NCI-H69 (cell line): ENCODE measurements at places on chromosomes 3 and 15.
A peak's percentile ranks its signal among the peaks of the same experiment; 100 is the strongest.

DNA sequence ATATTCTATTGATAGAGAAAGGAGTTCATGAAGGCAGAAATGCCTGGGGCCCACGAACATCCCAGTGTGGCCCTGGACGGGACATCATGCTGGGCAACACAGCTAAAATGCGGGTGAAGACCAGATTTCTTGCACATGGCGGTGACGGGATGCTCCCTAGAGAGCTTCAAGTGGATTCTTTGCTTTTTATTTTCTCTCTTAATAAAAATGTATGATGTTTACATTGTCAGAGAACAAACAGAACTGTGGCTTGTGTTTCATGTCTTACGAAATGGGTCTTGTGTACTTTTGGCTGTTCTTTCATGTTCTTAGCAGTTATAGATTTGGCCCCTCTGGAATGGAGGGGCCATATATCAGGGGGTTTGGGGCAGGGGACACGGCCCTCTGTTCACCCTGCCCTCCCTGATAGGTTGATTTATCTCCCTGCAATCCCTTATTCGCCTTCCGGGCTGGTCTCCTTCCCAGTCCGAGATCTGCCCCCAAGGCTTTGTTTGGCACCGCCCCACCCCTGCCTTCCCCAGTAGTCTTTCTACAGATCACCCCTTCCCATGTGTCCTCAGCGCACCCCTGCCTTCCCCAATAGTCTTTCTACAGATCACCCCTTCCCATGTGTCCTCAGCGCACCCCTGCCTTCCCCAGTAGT lies 68.7 kb upstream of the CGNL1 start:
- DNase-seq: peak; percentile 45

DNA sequence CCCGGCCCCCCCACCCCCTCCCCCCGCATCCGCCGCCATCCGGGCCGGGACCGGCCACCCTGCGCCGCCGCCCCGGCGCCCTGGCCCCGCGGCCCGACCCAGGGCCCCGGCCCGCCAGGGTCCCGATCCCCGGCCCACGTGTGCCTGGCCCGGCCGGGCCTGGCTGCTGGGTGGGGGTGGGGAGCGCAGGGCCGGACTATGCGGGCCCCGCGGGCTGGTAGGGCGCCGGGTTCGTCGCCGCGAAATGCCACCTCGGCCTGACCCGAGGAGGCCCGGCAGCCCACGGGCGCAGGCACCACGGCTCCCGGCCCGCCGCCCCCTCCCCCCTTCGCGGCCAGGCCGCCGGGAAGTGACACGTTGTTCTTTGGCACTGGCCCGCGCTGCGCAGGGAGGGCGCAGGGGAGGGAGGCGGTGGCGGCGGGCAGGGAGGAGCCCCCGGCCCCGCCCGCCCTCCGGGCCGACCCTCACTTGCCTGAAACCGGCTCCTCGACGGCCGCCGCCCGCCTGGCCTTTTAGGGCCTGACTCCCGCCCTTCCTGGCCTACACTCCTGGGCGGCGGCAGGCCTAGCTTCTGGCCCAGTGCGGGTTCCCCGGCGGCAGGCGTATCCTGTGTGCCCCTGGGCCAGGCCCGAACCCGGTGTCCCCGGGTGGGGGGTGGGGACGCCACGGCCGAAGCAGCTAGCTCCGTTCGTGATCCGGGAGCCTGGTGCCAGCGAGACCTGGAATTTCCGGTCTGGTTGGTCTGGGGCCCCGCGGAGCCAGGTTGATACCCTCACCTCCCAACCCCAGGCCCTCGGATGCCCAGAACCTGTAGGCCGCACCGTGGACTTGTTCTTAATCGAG lies 515 bp downstream of the EIF4G1 start:
- DNase-seq: peak; percentile 82

DNA sequence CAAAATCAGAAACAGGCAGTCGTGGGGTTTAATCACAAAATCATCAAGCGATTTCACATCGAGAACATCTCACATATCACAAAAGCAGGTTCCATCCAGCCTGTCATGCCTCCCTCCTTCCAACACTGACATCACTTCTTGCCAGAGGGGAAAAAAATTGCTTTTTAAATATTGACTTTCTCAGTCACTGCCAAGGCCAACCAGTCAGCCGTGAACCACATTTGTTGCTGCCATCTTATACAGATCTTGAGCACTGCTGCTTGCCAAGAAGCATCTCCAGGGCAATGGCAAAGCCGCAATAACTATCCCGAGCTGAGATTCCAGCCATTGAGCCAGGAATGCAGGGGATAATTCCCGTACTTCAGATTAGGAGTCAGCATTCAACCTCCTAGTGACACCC lies 174.6 kb downstream of the ANXA2 start:
- DNase-seq: peak; percentile 97

GRCh38 chr3:69435274-69436265 lies 49.7 kb upstream of the FRMD4B start:
- no peak for DNase-seq
